Fibroblast of the aortic adventitia (primary cell): ENCODE measurements at places on chromosomes 5 and 9. TPM values are rescaled to one million over a fixed set of nuclear protein-coding genes. Genes with fewer than 3 reads are reported as not detected.

- DNase-seq, result no peak
Observed at GRCh38 chr9:130693101-130693425, 517 bp upstream of the EXOSC2 start.

GRCh38 chr9:86263876-86264275 is 4.4 kb upstream of the C9orf153 start:
- DNase-seq, result no peak

DNA sequence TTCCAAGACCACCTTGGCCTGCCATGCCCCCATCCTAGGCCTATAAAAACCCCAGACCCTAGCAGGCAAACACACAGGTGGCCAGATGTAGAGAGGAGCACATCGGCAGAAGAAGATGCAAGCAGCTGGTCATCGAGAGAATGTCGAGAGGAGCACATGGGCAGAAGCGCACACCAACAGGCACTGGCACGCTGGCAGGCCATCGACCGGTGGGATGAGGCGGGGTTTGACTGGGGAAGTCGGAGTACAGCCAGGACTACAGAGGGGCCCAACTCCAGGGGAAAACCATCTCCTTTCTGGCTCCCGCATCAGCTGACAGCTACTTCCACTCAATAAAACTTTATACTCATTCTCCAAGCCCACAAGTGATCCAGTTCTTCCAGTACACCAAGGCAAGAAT is 283.1 kb upstream of the RGMB start:
- DNase-seq, result no peak

The LCN9 gene
- total RNA-seq, result not detected in 2 replicates

The PCDHA2 gene
- 0.09 and 0.16 TPM in 2 replicates for total RNA-seq

The PCDHA12 gene
- total RNA-seq, result 0.09 and 0.33 TPM in 2 replicates

GRCh38 chr9:31519826-31520225 is 864.6 kb upstream of the ACO1 start:
- peak; percentile 29 for DNase-seq

- DNase-seq, result no peak
Observed at GRCh38 chr5:91122651-91123050, 260.5 kb downstream of the ARRDC3 start.

GRCh38 chr5:2009986-2010914 is 127.5 kb upstream of the IRX4 start:
- no peak for DNase-seq

- DNase-seq, result peak; percentile 72
Observed at GRCh38 chr5:9716838-9717281, 86.7 kb upstream of the TAS2R1 start.

The OCLN gene
- total RNA-seq, result 1.1 and 3.0 TPM in 2 replicates

GRCh38 chr5:129400395-129400983 is 59.6 kb upstream of the ADAMTS19 start:
- DNase-seq, result peak; percentile 4

The FRMD3 gene
- total RNA-seq, result 2.0 and 4.8 TPM in 2 replicates

The EQTN gene
- total RNA-seq, result not detected in 2 replicates

GRCh38 chr5:137115152-137115551 is 384.0 kb downstream of the SPOCK1 start:
- no peak for DNase-seq

GRCh38 chr5:158758675-158759074 is 341.0 kb downstream of the EBF1 start:
- peak; percentile 74 for DNase-seq

GRCh38 chr5:63962279-63962678 is at the start of gene HTR1A:
Gene HTR1A (minus strand): TSS chr5:63962445. CDS start chr5:63961719, 726 bp downstream.
- DNase-seq, result no peak

GRCh38 chr5:60285910-60286309 is 392.4 kb upstream of the PDE4D start:
- no peak for DNase-seq

GRCh38 chr5:13993926-13994325 is 49.4 kb upstream of the DNAH5 start:
- no peak for DNase-seq

DNA sequence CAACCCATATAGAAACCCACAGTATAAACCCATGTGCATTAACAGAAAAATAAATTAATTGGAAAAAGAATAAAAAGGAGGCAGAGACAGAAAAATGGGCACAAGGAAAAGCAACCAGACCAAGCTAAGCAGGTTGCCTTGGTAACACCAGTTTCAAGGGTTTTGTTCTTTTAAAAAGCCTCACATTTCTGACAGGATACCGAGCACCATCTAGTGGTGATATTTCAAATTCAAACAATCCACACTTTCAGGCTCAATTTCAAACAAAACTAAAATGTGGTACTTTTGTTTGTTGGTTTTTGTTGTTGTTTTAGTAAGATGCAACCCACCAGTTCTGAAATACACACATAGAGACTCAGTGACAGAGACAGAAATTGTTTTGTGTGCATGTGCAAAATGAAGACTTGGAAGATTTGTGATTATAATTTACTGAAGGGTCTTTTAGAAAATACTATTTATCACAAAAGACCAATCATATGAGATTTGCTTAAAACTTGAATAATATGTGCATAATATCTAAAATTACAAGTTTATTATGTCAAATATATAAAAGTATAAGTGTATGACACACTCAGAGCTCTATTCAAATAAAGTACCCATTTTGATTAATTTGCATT is 318.2 kb downstream of the SLCO4C1 start:
- peak; percentile 52 for DNase-seq

DNA sequence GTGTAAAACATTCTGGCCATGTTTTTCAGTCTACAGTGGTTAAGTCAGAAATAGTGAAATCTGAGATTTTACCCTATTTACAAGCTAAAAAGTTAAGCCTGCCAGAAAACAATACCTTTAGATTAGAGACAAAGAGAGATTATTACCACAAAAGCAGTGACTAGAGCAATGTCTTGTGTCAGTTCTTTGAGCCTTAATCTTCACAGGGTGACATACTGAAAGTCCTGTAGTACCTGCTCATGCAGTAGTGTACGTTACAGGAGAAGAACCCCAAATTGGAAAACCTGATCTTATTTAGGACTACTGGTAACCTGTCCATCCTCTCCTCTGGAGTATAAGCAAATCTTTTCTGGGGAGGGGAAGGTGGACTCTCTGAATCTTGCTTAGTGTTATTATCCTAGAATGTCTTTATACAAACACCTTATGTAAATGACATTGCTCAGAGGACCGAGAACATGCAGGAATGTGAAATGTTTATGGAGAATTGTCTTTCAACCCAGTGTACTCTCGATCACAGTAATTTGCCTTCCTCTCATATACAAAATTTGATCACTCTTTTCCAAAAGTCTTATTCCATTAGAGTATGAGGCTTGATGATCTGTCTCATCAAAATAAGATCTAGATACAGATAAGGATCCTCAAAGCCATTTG is 55.7 kb downstream of the ERBIN start:
- no peak for DNase-seq

The ASPN gene
- total RNA-seq, result 14.6 and 65.8 TPM in 2 replicates

DNA sequence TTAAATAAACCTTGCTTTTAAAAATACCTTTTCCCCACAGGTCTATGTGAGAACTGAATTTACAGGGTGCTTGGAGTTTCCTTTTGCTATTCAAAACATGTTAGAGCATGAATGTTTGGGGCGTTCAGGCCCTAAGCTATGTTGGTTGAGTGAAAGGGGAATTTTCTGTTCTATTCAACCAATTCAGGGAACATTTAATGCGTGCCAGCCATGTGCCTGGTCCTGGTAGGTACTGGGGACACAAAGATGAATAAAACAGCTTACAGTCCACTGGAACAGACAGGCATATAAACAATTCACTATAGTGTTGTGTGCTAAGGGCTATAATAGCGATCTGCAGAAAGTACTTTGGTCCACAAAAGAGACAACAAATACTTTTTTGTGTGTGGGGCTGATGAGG is 108.5 kb downstream of the ZSWIM6 start:
- DNase-seq, result no peak

The LECT2 gene
- total RNA-seq, result not detected in 2 replicates

GRCh38 chr5:67425514-67425913 is 228.9 kb upstream of the CD180 start:
- DNase-seq, result peak; percentile 33
